ENCODE measurements at places on chromosomes 5 and 9. TPM values are rescaled to one million over a fixed set of nuclear protein-coding genes. Genes with fewer than 3 reads are reported as not detected.

Gene CCL27
- 3.1 TPM for total RNA-seq

Gene CSF1R
- 4.3 TPM for total RNA-seq

- DNase-seq = no peak
Observed at GRCh38 chr5:135332519-135333150, 66.4 kb downstream of the MACROH2A1 start.

- peak; percentile 56 for DNase-seq
Observed at GRCh38 chr5:1174122-1174936, 27.1 kb upstream of the SLC6A19 start.

DNA sequence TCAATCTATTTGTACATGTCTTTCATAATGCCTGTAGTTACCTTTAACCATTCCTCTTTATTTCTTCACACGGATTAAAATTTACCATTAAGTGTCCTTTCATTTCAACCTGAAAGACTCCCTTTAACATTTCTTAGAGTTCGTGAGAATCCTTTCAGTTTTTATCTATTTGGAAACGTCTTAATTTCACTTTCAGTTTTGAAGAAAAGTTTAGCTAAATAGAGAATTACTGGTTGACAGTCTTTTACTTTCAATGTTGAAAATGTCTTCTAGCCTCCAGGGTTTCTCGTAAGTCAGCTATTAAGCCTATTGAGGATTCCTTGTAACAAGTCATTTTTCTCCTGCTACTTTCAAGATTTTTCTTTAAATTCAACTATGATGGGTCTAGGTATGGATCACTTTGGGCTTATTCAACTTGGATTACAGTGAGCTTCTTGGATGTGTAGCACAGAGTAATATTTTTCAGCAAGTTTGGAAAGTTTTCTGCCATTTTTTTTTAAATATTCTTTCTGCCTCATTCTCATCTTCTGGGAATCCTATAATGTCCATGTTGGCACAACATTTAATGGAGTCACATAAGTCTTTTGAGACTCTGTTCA is 48.5 kb downstream of the RFX3 start:
- no peak for DNase-seq

GRCh38 chr5:169084775-169085174 is 216.2 kb downstream of the SLIT3 start:
- DNase-seq = no peak

DNA sequence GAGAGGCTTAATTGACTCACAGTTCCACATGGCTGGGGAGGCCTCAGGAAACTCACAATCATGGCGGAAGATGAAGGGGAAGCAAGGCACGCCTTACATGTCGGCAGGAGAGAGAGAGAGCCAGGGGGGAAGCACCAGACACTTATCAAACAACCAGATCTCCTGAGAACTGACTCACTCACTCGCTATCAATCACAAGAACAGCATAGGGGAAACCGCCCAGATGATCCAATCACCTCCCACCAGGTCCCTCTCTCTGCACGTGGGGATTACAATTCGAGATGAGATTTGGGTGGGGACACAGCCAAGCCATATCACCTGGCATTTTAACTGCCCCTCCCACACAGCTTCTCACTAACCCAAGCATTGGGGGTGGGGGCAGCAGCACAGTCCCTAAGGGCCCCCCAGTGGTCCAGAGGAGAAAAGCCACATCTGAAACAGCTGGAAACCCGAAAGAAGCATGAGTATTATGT is 76.1 kb upstream of the ASS1 start:
- DNase-seq = no peak

DNA sequence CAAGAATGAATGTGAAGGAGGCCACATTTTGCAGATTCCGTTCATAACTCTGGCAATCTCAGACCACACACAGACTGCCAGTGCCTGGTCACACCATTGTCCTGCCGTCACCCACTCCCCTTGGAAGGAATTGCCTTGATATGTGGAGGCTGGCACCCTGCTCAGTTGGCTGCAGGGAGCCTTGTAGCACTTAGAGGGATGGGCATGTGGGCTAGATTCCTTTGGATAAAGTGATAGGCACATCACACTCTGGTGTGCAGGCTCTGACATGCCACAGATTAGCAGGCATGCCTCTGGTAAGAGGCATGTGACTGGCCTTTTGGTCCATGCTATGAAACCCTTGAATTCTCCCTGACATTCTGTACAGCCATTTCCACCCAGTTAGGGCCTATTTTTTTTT is 254.6 kb upstream of the PIK3R1 start:
- DNase-seq = no peak

DNA sequence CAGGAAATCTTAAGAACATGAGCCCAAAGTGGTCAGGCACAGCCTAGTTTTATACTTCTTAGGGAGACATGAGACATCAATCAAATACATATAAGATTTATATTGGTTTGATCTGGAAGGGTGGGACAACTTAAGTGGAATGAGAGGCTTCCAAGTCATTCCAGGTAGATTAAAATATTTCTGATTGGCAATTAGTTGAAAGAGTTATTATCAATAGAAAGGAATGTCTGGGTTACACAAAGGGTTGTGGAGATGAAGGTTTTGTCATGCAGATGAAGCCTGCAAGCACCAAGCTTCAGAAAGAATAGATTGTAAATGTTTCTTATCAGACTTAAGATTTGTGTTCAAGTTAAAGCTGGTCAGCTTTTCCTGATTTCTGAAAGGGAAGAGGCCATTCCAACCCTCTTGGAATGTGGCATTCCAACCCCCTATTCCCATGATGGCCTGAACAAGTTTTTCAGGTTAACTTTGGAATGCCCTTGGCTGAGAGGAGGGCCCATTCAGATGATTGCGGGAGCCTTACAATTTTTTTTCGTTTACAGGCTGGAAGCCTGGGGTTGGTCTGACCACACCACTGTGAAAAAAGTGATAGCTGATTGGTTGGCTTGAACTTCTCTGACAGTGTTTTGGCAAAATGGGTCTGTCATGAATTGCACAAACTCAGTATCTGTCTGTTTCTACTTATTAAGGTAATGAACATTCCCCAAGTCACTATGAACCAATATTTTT is 245.6 kb upstream of the RAI14 start:
- DNase-seq = no peak

DNA sequence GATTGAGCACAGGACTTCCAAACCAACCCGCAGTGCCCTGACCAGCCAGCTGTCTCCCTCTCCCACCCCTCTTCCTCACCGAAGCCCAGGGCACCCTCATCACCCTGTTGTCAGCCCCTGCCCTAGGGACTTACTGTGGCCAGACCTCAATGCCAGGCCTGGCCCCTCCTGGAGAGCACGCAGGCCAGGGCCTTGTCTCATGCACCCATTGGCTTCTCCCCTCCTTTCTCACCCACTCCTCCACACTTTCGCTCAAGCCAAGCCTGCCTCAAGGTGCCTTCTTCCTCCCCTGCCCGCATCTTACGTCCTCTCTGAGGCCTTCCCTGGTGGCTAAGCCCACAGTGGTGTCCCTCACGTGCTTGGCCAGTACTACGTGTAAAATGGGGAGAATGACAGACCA is 33.3 kb upstream of the N4BP3 start:
- DNase-seq = no peak

DNA sequence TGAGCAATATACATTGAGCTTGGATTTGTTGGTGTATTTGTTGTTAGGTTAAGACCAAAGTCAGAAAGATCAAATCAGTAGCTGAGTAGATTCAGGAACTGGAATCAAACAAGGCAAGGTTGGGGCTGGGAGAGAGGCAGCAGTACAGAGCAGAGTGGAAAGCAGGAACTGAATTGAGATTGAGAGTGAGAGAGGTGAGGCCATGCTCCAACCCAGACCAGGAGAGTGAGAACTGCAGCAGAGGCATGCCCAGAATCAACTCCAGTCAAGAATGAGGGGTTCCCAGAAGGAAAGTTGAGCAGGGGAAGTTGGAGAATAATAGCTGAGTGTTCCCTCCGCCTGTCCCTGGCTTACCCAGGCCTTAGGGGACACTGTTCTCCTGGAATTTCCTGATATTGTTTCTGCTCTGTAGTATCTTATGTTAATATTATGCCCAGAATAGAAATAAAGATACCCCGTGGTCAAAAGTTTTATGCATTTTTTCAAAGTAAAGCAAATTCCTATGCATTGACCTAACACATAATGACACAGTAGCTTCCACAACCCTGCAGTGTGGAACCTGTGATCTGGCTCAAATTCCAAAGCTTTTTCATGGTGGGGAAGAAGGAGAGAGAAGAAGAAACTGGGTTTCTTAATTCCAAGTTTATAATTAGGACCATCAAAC is 82.7 kb downstream of the SV2C start:
- DNase-seq = no peak

DNA sequence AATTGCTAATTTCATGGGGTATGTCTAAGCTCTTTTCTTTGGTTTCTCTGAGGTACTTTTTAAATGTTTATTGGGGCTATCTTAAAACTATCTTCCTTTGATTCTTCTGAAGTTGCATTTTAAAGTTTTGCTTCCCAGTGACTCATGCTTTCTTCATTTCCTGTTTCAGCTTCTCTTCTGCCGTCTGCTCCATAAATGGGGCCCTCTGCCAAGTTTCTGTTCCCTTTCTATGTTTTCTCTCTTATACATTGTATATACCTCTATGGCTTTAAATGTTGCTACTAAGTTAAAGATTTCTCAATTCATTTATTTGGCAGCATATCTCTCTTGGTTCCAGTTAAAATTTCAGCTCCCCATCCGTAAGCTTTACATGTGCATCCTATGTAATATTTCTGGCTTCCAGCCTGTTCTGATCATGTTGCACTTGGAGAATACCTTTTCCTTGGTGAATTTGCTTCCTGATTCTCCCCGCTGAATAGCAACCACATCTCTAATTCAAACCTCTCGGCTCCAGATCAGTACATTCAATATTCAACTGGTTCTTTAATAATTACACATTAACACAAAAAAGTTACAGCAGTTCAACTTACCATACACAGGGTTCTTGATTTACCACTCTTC is 125.3 kb downstream of the ST8SIA4 start:
- DNase-seq = peak; percentile 30

GRCh38 chr5:149427374-149427773 is 48.3 kb upstream of the IL17B start:
- DNase-seq = no peak

DNA sequence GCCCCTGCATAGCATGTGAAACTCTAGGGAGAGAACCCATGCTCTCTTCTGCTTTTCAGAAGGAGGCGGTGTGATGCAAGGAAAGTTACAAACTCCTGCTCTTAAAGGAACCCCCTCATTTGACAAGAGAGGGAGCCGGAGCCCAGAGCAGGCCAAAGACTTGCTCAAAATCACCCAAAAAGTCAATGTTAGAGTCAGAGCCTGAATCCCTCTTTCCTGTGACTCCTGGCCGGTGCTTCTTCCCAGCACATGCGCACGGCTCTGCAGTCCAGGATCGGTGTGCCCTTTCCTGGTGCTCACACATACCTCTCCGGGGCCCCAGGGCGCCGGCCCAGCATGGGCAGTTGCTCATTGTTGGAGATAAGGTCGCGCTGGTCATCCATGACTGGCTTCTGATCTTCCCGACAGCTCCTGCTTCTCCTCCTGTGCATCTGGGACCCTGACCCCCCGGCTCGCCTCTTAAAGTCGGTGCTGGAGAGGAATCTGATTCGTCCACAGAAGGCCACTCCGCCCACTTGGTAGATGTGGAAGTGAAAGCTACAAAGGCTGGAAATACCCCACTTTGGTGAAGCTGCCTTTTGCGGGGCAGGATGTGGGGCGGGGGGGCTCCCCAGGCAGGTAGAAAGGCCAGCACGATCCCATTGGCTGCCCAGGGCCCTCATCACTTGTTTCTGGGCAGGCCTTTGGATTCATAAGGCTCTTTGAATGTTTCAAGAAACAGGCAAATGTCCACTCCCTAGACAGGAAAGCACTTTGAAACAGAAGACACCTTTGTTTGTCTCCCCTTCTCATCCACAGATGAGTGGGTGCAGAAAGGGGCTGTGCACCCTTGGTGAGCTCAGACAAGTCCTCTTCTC is at the start of gene CD74:
Gene CD74, minus strand, starts transcription at position 592 of the 857 bp plus-strand sequence. Its CDS starts 161 bp downstream, at position 431.
- peak; percentile 91 for DNase-seq

DNA sequence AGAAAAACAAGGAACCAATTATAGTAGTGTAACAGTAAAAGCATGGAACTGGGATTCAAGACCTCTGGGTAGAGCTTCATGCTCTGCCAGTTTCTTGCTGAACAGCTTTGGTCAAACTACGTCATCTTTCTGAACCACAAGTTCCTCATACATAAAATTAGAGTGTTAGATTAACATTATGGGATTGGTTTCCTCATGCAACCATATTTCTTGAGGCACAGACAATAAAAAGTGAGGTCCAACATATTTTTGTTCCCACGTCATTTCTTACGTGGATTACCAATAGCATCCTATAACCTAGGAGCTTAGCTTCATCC is 354.8 kb downstream of the TMEM232 start:
- no peak for DNase-seq

DNA sequence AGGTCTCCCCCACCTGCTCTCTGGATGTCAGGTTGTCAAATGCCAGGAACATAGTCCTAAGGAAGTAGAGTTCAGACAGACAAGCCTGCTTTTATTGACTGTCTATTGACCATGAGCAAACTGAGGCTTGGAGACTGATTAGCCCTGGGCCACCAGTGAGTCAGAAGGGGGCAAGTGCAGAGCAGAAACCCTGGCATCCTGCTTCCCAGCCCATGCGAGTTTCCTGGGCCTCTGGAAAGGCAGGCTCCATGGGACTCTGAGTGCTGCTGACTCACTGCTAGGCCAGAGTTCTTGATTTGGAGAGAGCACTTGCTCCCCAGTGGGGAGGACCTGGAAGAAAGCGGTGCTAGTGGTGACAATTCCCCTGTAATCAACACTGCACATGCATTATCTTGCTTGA is 2.8 kb upstream of the HBEGF start:
- no peak for DNase-seq

DNA sequence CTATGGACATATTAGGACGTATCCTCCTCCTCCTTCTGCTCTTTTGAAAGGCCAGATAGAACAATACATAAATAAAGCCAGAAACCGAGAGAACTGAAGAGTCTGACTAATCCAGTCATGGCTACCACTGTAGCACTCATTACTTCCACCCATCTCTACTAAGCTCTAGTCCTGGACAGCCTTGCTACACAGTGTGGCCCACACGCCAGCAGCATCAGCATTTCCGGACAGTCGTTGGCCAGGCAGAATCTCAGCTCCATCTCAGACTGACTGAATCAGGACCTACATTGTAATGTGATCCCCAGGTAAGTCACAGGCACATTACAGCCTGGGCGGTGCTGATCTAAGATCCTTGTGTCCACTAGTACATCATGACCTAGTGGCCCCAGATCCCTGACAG is 182.9 kb downstream of the DRD1 start:
- DNase-seq = no peak

DNA sequence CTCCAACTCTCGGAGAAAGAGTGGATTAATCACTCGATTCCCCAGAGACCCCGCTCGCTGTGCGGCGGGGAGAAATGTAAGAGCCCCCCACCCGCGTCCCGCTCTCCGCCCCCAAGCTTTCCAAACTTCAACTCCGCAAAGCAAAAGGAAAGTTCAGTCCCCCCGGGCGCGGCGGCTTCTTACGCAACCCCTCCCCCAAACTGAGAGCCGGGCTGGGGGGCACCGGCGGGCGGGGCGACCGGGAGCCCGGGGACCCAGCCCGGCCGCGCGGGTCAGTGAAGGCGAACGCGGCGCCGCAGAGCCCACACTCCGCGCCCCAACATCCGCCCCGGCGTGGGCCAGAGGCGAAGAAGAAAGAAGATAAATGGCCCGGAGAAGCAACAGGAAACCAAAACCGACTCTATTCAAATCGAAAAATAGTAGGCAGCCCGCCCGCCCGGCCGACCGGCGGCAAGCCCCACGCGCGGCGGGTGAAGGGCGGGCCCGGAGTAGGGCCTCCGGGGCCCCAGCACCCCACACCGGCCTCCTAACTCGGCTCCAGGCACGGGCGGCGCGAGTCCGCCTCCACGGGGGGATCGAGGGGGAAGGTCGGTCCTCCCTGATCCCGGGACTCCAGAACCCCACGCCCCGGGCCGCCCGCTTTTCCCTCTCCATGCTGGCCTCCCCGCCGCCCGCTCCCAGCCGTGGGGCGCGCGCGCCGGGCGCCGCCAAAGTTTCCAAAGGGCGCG is 720 bp downstream of the NOTCH1 start:
- no peak for DNase-seq

- DNase-seq = no peak
Observed at GRCh38 chr9:120905315-120906164, 21.1 kb downstream of the TRAF1 start.
